ENCODE measurements at places on chromosomes 3 and 15. TPM values are rescaled to one million over a fixed set of nuclear protein-coding genes. Genes with fewer than 3 reads are reported as not detected.

SPATA16 gene
- not detected for total RNA-seq

CD96 gene
- total RNA-seq, result 9.5 TPM

CCDC71 gene
- total RNA-seq, result 27.6 TPM

CISH gene
- total RNA-seq, result 30.8 TPM

TP63 gene
- total RNA-seq, result 1.1 TPM

IQCB1 gene
- total RNA-seq, result 16.9 TPM

SCN11A gene
- total RNA-seq, result 0.25 TPM

DNA sequence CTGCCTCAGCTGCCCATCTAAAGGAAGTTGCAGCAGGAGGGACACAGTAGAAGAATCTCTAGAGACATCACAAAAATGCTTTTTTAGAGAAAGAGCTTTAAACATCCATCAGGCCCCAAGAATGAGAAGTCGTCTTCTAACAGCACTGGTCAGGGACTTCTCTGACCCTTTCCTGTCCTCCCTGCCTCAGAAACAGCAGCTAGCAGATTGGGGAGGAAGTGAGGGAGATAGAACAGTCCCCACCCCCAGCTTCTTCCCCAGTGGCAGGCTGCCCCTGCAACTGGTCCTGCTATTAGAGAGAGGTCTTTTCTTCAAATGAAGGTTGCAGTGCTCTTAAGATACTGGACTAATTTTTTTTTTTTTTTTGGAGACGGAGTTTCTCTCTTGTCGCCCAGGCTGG, 55.1 kb downstream of the PDE8A start:
- no peaks in the 10 kb centered on the region for H3K36me3 ChIP-seq
- peaks cover 14% of the 10 kb centered on the region for H3K4me1 ChIP-seq
- H3K4me3 ChIP-seq, result no peak overlapping the region
- H3K27ac ChIP-seq, result no peak overlapping the region

DNA sequence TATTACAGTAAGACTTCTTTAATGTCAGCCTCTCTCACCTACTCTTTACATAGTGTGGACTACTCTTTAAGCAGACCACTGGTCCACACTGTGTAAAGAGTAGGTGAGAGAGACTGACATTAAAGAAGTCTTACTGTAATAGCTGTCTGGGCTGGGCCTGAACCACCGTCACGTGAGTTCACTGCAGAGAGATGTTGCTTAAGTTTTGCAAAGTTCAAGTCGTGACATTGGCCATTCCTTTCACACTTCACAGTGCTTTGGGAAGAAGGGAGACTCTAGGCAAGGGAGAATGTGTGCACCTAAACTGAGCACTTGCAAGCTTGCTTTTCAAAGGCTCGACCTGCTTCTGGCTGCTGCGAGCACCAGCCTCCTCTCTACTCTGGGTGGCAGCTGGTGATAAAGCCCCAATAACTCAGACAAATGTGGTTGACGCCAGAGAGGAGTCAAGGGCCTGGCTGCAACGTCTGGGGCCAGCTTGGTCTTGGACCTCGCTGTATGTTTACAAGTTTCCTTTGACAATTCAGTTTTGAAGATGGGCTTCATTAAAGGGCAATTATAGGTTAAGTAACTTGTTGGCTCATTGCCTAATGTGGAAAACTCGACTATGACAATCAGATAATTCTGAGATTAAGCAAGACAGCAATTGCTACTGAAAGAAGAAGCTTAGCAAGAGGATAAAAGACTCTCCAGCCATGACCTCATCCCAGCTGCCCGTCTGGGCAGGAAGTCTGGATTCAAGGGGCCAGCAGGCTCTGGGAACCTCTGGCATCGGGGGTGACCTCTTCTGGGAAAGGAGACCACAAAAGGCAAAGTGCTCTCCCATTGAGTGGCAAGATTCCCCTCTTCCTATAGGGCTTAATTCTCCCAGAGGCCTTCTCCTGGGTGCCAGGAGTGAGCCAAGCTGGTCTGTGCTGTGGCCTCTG, 242.1 kb upstream of the TLE3 start:
- no peak overlapping the region for H3K4me3 ChIP-seq
- no peak overlapping the region for H3K27ac ChIP-seq
- no peaks in the 10 kb centered on the region for H3K4me1 ChIP-seq
- DNase-seq, result no peak
- no peaks in the 10 kb centered on the region for H3K36me3 ChIP-seq

DNA sequence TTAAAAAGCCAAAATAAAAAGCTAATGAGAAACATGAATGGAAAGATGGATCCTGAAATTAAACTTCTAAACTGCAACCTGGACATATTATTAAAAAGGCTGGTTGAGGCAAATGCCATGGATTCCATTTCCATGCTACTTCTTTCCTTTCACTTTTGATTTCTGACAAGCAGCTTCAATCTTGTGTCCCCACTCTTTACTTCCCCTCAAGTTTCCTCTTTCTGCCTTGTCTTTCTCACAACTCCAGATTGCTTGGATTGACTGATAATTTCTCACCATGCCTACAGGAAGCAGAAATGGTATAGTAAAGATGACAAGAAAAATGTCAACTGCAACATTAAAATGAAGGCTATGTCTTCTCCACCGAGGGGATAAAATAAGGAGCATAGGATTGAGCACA, 1136.7 kb downstream of the TUSC7 start:
- H3K36me3 ChIP-seq, result no peaks in the 10 kb centered on the region
- no peak overlapping the region for H3K4me3 ChIP-seq
- no peak overlapping the region for H3K27ac ChIP-seq

- H3K27me3 ChIP-seq, result no peaks in the 10 kb centered on the region
- H3K27ac ChIP-seq, result no peak overlapping the region
- DNase-seq, result peak; percentile 6
- H3K4me3 ChIP-seq, result no peak overlapping the region
Measured at GRCh38 chr3:10845839-10846656, 30.0 kb downstream of the SLC6A11 start.

- no peaks in the 10 kb centered on the region for H3K4me1 ChIP-seq
- no peaks in the 10 kb centered on the region for H3K27me3 ChIP-seq
- DNase-seq, result no peak
- H3K4me3 ChIP-seq, result no peak overlapping the region
- H3K27ac ChIP-seq, result no peak overlapping the region
- no peaks in the 10 kb centered on the region for H3K36me3 ChIP-seq
Measured at GRCh38 chr3:42110631-42111030, 19.5 kb downstream of the TRAK1 start.

DNA sequence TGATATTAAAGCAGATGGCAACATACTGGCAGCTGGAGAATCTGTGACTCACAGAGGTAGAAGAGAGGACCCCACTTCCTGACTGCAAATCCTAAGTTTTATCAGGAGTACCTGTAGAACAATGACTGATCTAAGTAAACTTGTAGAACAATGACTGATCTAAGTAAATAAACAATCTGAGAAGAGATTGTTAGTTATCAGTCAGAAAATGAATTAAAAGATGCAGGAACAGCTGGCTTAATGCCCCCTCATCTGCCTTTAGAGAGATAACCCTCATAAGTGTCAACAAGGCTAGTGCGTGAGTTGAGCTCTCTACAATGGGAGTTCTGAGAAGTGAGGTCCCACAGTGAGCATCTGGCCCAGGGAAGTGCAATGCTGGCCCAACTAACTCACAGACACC, 14.6 kb downstream of the ACAD11 start:
- no peak overlapping the region for H3K27ac ChIP-seq
- H3K4me1 ChIP-seq, result no peaks in the 10 kb centered on the region

- H3K4me1 ChIP-seq, result no peaks in the 10 kb centered on the region
- H3K27me3 ChIP-seq, result no peaks in the 10 kb centered on the region
- DNase-seq, result no peak
- no peak overlapping the region for H3K27ac ChIP-seq
- no peaks in the 10 kb centered on the region for H3K36me3 ChIP-seq
- H3K4me3 ChIP-seq, result no peak overlapping the region
Measured at GRCh38 chr15:100227781-100228180, 114.0 kb downstream of the ADAMTS17 start.

DNA sequence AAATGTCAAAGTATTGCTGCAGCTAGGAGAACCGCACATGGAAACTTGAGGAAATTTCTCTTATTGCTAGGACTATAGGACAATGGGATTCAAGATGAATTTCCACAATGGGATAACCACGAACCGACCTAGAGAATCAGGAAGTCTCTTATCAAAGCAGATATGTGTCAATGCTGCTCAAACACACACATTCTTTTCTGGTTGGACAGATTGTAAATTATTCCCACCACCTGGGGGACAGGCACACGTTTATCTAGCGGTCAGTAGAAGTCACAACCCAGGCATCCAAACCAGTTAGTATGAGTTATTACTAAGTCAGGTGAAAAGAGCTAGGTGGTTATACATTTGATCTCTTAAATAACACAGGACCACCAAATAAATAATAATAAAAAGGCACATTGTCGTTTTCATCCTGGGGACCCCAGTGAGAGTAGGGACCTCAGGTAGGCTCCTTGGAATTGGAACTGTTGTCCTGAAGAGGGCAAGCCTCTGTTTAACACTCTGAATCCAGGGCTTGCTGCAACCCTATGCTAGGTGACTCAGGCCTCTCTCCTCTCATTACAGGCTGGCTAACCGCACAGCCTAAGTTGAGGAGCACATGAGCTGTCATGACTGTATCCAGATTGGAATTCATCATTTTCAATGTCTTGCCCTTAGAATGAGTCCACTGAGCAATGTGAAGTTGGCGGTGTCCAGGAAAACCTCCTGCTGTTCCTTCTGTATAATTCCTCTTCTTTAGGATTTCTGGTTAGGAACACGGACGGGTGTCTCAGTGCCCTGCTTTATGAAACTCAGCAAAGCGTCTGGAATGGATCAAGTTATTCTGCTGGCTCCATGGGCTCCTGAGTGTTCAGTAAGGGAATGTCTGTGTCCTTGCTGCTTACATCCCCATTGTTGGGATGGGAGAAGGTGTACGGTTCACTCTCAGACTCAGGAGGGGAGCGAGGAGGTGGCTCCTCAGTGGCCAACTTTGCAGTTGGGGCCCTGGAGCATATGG, 59.0 kb downstream of the CLEC3B start:
- no peaks in the 10 kb centered on the region for H3K36me3 ChIP-seq
- no peak overlapping the region for H3K27ac ChIP-seq
- no peaks in the 10 kb centered on the region for H3K4me1 ChIP-seq
- H3K27me3 ChIP-seq, result no peaks in the 10 kb centered on the region

GRCh38 chr3:195148549-195148948, 122.4 kb downstream of the XXYLT1 start:
- DNase-seq, result peak; percentile 91
- no peak overlapping the region for H3K27ac ChIP-seq
- H3K36me3 ChIP-seq, result no peaks in the 10 kb centered on the region
- no peaks in the 10 kb centered on the region for H3K27me3 ChIP-seq
- no peaks in the 10 kb centered on the region for H3K4me1 ChIP-seq

- H3K27ac ChIP-seq, result no peak overlapping the region
- peaks cover 2% of the 10 kb centered on the region for H3K27me3 ChIP-seq
- no peaks in the 10 kb centered on the region for H3K4me1 ChIP-seq
- no peak overlapping the region for H3K4me3 ChIP-seq
- no peak for DNase-seq
- H3K36me3 ChIP-seq, result no peaks in the 10 kb centered on the region
Measured at GRCh38 chr3:38648659-38649499, 608 bp downstream of the SCN5A start.

GRCh38 chr3:150414258-150414657, 6.2 kb downstream of the TSC22D2 start:
- peak overlapping the region; percentile 94 for H3K4me3 ChIP-seq
- H3K36me3 ChIP-seq, result no peaks in the 10 kb centered on the region
- H3K27ac ChIP-seq, result no peak overlapping the region
- peaks cover 6% of the 10 kb centered on the region for H3K4me1 ChIP-seq
- H3K27me3 ChIP-seq, result no peaks in the 10 kb centered on the region

- no peak overlapping the region for H3K4me3 ChIP-seq
- H3K4me1 ChIP-seq, result peaks cover 5% of the 10 kb centered on the region
- peaks cover 4% of the 10 kb centered on the region for H3K27me3 ChIP-seq
Measured at GRCh38 chr3:144272680-144273079, 301.1 kb downstream of the DIPK2A start.

- H3K4me3 ChIP-seq, result no peak overlapping the region
- DNase-seq, result no peak
- H3K4me1 ChIP-seq, result no peaks in the 10 kb centered on the region
- no peak overlapping the region for H3K27ac ChIP-seq
- no peaks in the 10 kb centered on the region for H3K36me3 ChIP-seq
Measured at GRCh38 chr15:81388436-81388770, 14.4 kb upstream of the TMC3 start.

- peaks cover 31% of the 10 kb centered on the region for H3K4me1 ChIP-seq
- peak overlapping the region; percentile 47 for H3K27ac ChIP-seq
- DNase-seq, result no peak
- no peak overlapping the region for H3K4me3 ChIP-seq
Measured at GRCh38 chr3:11592445-11593298, 51.0 kb downstream of the VGLL4 start.

- H3K4me3 ChIP-seq, result no peak overlapping the region
- H3K4me1 ChIP-seq, result peaks cover 7% of the 10 kb centered on the region
- DNase-seq, result peak; percentile 40
- peaks cover 2% of the 10 kb centered on the region for H3K36me3 ChIP-seq
- H3K27ac ChIP-seq, result no peak overlapping the region
Measured at GRCh38 chr15:78004222-78004727, 73.2 kb downstream of the TBC1D2B start.

- H3K36me3 ChIP-seq, result no peaks in the 10 kb centered on the region
- no peaks in the 10 kb centered on the region for H3K27me3 ChIP-seq
- H3K4me3 ChIP-seq, result no peak overlapping the region
- no peak overlapping the region for H3K27ac ChIP-seq
Measured at GRCh38 chr3:6512172-6512800, 348.6 kb upstream of the GRM7 start.

DNA sequence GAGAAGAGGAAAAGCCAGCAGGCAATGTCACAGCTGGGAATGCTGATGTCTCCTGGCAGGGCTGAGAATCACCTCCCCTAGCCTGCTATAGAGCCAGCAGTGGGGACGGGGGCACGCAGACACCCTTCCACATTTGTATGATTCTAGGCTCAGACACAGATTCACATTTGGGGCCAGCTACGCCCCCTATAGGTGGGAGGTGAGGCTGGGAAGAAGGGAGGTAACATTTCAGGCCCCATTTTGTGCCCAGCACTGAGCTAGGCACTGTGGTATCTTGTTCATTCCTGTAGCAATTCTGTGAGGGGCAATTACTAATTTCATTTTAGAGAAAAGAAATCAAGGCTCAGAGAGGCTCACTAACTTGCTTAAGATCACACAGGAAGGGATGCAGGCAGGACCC, 15.9 kb upstream of the ACAD9 start:
- H3K36me3 ChIP-seq, result no peaks in the 10 kb centered on the region
- no peaks in the 10 kb centered on the region for H3K27me3 ChIP-seq
- no peak for DNase-seq
- no peak overlapping the region for H3K4me3 ChIP-seq
- H3K27ac ChIP-seq, result no peak overlapping the region

GRCh38 chr3:181712553-181713279, 991 bp downstream of the SOX2 start:
- H3K4me3 ChIP-seq, result no peak overlapping the region
- peaks cover 81% of the 10 kb centered on the region for H3K27me3 ChIP-seq
- no peak for DNase-seq
- no peak overlapping the region for H3K27ac ChIP-seq
- H3K36me3 ChIP-seq, result no peaks in the 10 kb centered on the region
